ENCODE measurements at places on chromosomes 2 and 18.

DNA sequence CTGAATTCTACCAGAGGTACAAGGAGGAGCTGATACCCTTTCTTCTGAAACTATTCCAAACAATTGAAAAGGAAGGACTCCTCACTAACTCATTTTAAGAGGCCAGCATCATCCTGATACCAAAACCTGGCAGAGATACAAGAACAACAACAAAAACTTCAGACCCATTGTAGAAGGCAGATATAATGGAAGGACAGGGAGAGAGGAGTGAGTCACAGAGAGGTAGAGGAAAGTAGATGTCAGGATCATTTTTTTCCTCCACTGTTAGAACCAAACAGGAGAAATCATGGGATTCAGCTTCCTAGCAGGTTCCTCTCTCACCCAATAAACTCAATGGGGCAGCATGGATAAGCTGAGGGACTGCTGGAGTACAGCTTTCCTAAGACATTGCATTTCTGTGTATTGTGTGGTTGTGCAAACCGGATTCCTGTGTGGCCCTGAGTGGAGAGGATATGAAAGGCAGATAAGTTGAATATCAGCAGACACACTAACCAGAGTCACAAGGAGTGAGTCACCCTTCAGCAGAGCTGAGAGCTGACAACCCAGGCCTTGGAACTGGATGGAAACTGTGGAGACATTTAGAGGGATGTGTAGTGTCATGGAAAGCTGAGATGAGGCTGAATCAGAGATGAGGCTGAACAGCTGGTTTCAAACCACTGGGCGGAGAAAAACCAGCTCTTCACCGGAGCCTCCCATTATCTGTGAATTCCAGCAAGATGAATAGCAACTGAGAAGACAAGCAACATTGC, 60.9 kb upstream of the MMADHC start:
- peak; percentile 57 for DNase-seq

GRCh38 chr2:219736209-219736608, 108.8 kb downstream of the SLC4A3 start:
- no peak for DNase-seq

GRCh38 chr18:38940863-38941531, 1375.4 kb upstream of the CELF4 start:
- DNase-seq, result no peak

DNA sequence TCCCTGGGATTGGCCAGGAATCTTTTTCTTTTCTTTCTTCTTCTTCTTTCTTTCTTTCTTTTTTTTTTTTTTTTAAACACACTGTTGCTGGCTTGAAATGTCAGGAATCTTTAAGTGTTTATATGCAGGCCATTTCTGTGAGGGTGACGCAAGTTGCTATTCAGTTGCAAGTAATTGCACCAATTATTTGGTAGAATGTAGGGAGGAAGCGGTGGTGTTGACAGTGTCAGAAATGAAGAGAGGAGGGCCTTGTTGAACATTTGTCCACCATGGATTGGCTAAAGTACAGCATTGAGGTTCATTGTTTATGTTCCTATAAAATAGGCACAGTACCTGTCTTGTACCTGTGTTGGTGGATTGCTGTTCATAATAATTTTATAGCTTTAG, 6.5 kb downstream of the RPIA start:
- DNase-seq, result no peak

GRCh38 chr18:23194997-23195957, 60.0 kb downstream of the CABLES1 start:
- DNase-seq, result no peak

DNA sequence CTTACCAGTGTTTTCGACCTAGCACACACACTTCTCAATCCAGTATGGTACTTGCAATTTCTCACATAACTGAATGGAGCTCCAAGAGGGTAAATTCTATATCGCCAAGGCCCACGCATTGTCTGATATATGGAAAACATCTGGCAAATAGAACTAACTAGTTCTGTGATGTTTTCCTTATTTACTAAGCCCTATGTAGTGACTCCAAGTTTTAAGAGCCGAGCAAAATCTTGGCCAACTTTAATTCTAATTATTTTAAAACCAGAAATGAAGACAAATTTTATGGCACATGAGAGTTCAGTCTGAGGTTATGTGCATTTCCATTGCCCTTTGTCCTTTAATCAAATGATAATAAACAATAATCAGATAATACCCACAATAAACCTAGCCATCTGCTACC, 1119.7 kb upstream of the CNTNAP5 start:
- no peak for DNase-seq

- DNase-seq, result no peak
These were observed 84.5 kb downstream of the RNF152 start for GRCh38 chr18:61808286-61808685.

GRCh38 chr2:158269143-158269542, 167.5 kb downstream of the UPP2 start:
- DNase-seq, result no peak

DNA sequence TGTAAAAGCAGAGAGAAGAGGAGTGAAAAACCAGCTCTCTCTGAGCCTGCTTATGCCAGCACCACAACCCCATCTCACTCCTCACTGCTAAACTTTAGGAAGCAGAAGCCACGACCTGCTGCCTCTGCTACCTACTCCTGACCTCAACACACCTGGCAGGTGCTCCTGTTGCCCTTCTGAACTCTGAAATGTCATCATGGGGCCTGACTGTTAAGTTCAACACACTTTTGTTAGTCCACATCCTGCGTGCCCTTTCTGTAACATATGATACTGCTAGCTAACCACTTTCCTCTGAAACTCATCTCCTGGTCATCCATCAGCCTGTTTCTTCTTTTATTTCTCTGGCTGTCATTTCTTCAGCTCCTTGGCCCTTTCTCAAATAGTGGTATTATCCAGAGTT, 118.1 kb downstream of the EPB41L3 start:
- no peak for DNase-seq

DNA sequence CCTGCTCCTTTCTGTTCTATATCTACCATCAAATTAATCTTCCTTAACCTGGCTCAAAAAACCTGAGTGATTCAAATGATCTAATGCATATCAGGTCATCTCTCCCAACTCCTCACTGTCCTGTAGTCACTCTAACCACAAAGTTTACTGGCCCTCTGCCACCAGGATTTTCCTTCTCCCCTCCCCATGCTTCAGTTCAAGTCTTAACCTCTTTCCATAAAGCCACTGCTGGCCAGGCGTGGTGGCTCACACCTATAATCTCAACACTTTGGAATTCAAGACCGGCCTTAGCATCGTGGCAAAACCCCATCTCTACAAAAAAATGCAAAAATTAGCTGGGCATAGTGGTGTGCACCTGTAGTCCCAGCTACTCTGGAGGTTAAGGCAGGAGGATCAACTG, 7.5 kb upstream of the SP3 start:
- no peak for DNase-seq

DNA sequence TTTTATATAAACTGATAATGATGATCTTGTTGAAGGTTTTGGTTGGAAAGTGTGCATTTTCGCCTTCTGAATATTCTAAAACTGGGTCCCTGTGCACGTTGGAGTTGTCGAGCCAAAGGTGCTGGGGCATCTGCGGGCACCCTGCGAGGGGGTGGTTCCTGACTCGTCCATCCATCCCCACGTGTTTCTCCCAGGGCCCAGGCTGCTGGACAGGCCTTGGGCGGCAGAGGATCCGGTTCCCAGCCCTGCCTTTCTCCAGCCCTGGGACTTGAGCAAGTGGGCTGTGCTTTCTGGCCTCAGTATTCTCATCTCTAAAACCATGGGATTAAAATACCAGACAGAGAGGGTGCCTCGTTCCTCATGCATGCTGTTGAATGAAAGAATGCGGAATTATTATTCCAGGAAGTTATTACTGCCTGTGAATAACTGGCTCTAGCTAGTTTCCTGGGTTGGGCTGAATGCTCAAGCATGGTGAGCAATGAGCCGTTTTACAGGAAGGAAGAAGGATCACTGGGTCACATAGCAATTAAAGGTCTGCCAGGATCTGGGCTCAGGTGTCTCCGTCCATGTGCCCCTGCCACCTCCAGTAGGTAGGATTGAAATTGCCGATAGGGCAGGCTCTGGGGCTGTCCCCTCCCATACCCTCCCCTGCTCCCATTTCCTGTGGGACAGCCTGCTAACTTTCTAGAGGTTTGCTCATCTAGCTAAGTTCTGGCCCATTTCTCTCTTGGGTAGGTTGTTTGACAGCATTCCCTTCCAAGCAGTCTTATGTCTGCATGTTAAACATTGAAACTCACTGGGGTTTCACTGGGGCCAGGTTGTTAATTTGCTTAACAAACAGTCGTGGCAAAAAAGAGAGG, 77.2 kb upstream of the HS6ST1 start:
- DNase-seq, result no peak

- no peak for DNase-seq
These were observed 285.1 kb downstream of the SLC4A3 start for GRCh38 chr2:219912491-219912921.

- no peak for DNase-seq
These were observed 621.9 kb upstream of the SOX11 start for GRCh38 chr2:5070257-5070656.

GRCh38 chr2:162198239-162198638, 45.0 kb downstream of the FAP start:
- no peak for DNase-seq

DNA sequence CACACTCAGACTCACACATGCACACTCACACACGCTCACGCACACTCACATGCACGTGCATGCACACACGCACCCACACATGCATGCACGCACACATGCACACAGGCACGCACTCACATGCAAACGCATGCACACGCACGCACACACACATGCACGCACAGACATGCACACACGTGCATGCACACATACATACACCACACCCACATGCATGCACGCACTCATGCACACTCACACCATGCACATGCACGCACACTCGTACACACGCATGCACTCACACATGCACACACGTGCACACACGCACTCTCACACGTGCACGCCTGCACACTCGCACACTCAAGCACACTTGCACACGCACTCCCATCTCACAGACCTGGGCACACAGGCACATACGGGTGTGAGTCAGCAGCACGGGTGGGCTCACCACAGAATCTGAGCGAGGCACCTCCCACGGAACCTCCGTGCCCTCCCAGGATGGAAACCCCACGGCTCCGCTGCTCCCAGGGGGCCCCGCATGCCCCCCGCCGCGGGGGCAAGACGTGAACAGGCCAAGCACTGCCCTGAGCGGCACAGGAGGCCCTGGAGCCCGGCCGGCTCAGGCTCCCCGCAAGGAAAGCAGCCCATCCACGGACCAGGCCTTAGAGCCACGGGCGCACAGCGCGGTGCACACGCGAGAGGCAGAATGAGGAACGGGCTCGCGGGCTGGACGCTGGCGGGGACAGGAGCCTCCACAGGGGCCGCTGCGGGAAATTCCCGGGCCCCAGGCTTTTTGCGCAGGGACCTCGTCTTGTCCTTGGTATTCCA, 8.4 kb upstream of the KCNG2 start:
- DNase-seq, result no peak

Data from GOT3 (cell line).